ENCODE measurements at places on chromosomes 4 and X.
A peak's percentile ranks its signal among the peaks of the same experiment; 100 is the strongest.

- H3K4me3 ChIP-seq: no peak overlapping the region
- H3K27me3 ChIP-seq: no peaks in the 10 kb centered on the region
- peak; percentile 57 for DNase-seq
- no peak overlapping the region for H3K27ac ChIP-seq
- H3K4me1 ChIP-seq: peaks cover 12% of the 10 kb centered on the region
Measured at GRCh38 chrX:153779891-153780677, 757 bp upstream of the SRPK3 start.

DNA sequence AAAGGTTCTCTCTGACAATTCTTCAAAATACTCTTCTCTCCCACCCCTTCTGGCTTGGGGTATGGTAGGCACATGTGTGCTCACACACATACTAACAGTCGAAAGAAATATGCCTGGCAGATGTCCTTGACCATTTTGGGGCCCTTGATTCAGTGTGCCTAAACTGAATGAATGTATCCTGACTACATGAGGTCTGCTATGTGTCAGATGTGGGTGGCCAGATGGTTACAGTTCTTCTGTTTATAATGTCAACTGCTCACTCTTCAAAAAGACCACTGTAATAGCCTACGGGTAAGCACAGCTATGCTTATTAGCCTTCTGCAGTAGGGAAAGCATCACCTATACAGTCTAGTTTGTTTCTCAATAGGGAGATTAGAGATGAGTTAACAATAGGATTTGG, 63.7 kb upstream of the VEGFC start:
- H3K27ac ChIP-seq: no peak overlapping the region
- H3K4me1 ChIP-seq: no peaks in the 10 kb centered on the region
- no peaks in the 10 kb centered on the region for H3K27me3 ChIP-seq
- DNase-seq: no peak

- H3K27me3 ChIP-seq: no peaks in the 10 kb centered on the region
- H3K36me3 ChIP-seq: peaks cover 5% of the 10 kb centered on the region
- H3K4me3 ChIP-seq: no peak overlapping the region
Measured at GRCh38 chrX:2342281-2342688, 158.5 kb downstream of the DHRSX start.

DNA sequence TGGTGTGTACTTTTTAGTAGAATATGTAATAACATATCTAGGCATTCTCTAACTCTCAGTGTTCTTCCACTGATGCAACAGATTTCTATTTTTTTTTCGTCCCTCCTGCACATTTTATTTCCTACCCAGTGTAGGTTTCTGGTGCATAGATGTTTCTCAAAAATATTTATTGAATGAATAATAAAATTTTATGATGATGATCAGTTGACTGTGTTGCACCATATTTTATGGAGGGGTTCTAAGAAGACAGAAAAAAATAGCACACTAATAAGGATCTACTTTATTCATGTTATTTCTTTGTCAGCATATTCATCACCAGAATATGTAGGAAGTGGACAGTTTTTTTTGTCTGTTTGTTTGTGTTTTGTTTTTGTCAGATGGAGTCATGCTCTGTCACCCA, 2529.3 kb downstream of the ARAP2 start:
- no peaks in the 10 kb centered on the region for H3K27me3 ChIP-seq
- no peaks in the 10 kb centered on the region for H3K4me1 ChIP-seq
- H3K36me3 ChIP-seq: no peaks in the 10 kb centered on the region
- H3K4me3 ChIP-seq: no peak overlapping the region

- H3K36me3 ChIP-seq: no peaks in the 10 kb centered on the region
- H3K4me3 ChIP-seq: no peak overlapping the region
- DNase-seq: no peak
- H3K4me1 ChIP-seq: no peaks in the 10 kb centered on the region
Measured at GRCh38 chr4:126267689-126268088, 952.9 kb downstream of the FAT4 start.

DNA sequence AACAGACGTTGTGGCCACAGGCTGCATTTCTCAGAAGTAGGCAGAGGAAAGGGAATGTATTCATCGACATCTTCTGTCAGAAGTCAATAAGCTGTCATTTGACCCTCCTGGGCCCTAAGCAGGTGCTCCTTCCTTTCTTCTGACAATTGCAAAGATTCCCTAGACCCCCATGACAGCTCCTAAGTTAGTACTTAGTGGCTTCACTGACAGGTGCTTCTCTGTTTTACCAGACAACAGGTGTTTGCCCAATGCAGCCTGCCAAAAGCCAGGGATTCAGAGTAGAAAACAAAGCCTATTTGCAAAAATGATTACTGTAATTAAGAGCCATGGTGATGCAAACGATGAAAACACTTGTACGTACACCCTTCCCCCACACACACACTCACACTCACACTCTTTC, 7.5 kb upstream of the FGF5 start:
- no peaks in the 10 kb centered on the region for H3K36me3 ChIP-seq
- no peak overlapping the region for H3K27ac ChIP-seq
- peaks cover 9% of the 10 kb centered on the region for H3K27me3 ChIP-seq
- peaks cover 4% of the 10 kb centered on the region for H3K4me1 ChIP-seq

GRCh38 chrX:83535417-83536196, 27.5 kb downstream of the POU3F4 start:
- H3K27me3 ChIP-seq: peaks cover 2% of the 10 kb centered on the region
- H3K27ac ChIP-seq: no peak overlapping the region
- no peaks in the 10 kb centered on the region for H3K4me1 ChIP-seq
- no peaks in the 10 kb centered on the region for H3K36me3 ChIP-seq
- no peak for DNase-seq
- H3K4me3 ChIP-seq: peak overlapping the region; percentile 22

GRCh38 chrX:110008011-110008635, 5.2 kb downstream of the TMEM164 start:
- no peak overlapping the region for H3K27ac ChIP-seq
- H3K27me3 ChIP-seq: no peaks in the 10 kb centered on the region
- H3K36me3 ChIP-seq: no peaks in the 10 kb centered on the region
- H3K4me1 ChIP-seq: no peaks in the 10 kb centered on the region

- no peaks in the 10 kb centered on the region for H3K36me3 ChIP-seq
- DNase-seq: no peak
- no peak overlapping the region for H3K4me3 ChIP-seq
- no peak overlapping the region for H3K27ac ChIP-seq
Measured at GRCh38 chr4:150056569-150056968, 21.7 kb upstream of the DCLK2 start.

GRCh38 chr4:147683188-147683591, 773 bp downstream of the PRMT9 start:
- peak overlapping the region; percentile 84 for H3K4me3 ChIP-seq
- no peak overlapping the region for H3K27ac ChIP-seq
- DNase-seq: peak; percentile 52
- peaks cover 13% of the 10 kb centered on the region for H3K4me1 ChIP-seq
- H3K27me3 ChIP-seq: no peaks in the 10 kb centered on the region
- no peaks in the 10 kb centered on the region for H3K36me3 ChIP-seq

DNA sequence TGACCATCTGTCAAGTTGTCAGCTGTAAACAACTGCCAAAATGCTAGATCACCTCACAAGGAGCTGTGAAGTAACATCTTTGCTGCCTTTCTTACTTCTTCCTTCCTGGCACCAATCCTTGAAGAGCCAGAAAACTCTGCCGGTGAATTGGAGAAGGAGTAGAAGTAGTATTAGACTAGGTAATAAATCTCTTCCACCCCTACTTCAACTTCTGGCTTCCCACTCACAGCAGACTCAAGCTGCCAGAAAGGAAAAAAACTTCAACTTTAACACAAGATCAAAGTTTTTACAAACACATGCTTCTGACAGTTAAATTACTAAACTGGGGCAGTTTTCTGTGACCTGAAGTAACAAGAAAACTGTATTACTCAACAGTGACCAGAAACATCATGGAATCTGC, 164.7 kb upstream of the SLC7A11 start:
- no peak overlapping the region for H3K4me3 ChIP-seq
- H3K27me3 ChIP-seq: no peaks in the 10 kb centered on the region
- peaks cover 15% of the 10 kb centered on the region for H3K4me1 ChIP-seq
- peak; percentile 70 for DNase-seq
- no peak overlapping the region for H3K27ac ChIP-seq
- no peaks in the 10 kb centered on the region for H3K36me3 ChIP-seq

GRCh38 chr4:163280703-163281519, 51.5 kb downstream of the NPY1R start:
- H3K27ac ChIP-seq: no peak overlapping the region
- H3K27me3 ChIP-seq: no peaks in the 10 kb centered on the region
- no peaks in the 10 kb centered on the region for H3K4me1 ChIP-seq

- no peaks in the 10 kb centered on the region for H3K4me1 ChIP-seq
- no peaks in the 10 kb centered on the region for H3K36me3 ChIP-seq
- no peak for DNase-seq
- H3K4me3 ChIP-seq: no peak overlapping the region
- H3K27ac ChIP-seq: no peak overlapping the region
Measured at GRCh38 chr4:95249426-95250021, 299.2 kb downstream of the UNC5C start.

DNA sequence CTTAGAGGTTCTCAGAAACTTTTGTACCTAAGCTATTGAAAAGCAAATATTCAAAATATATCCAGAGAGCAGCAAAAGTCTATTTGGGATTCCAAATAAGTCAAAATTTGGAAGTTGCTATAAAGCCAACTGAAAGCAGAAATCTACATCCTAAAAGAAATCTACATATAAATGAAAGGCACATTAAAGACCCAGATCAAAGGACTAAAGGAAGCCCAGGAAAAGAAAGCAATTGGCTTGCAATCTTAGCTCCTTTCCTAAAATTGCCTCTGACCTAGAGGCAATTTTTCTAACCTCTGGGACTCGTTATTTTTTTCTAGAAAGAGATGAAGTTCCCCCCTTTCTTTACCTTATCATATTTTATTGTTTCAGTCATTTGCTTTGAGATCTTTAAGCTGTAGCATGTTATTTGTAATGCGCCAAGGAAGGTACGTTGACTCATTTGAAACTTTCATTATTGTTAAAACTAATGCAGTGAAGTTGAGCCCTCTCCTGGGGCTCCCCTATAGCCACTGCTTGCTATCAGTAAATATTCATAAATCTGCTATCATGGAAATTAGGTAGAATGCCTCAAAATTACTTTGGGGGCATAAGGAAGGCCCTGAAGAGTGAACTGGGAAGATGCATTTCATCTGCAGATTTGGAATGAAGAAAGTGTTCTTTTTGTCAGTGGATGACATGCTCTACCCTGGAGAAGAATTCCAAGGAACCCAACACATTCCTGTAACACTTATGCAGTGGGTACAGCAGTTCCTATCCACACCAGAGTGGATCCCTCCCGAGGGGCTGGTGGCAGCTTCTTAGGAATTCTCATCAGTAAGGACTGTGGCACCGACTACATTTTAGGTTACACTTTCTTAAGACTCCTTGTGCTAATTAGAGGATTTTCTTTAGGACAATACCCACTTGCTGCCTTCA, 177.8 kb upstream of the IGFBP7 start:
- no peaks in the 10 kb centered on the region for H3K4me1 ChIP-seq
- no peak overlapping the region for H3K4me3 ChIP-seq
- H3K27ac ChIP-seq: no peak overlapping the region
- peaks cover under 1% of the 10 kb centered on the region for H3K27me3 ChIP-seq
- H3K36me3 ChIP-seq: no peaks in the 10 kb centered on the region

DNA sequence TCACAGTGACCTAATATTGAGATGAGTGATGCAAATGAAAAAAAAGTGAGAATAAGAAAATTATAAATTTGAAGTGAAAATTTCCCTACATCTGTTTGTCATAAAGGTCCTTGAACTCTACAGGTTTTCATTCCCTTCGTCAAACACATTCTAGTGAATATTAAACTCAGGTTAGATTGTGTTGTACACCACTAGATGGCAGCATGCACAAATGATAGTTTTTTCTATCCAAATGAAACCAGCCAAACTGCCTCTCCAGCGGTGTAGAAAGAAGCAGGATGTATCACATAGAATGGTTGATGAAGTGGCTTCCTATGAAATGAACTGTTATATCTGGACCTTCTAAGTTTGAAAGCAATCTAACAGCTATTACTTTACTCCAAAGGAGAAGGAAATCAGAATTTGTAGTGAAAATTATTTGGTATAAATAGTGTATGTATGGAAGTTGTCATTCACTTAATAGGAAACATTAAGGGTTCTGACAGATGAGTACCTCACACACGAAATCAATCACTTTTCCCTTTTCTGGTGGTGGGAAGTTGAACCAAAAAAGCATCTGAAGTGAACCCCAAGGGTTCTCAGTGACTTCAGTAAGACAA, 382.7 kb downstream of the UNC5C start:
- no peak overlapping the region for H3K4me3 ChIP-seq
- peak; percentile 86 for DNase-seq
- no peaks in the 10 kb centered on the region for H3K27me3 ChIP-seq
- H3K36me3 ChIP-seq: no peaks in the 10 kb centered on the region

DNA sequence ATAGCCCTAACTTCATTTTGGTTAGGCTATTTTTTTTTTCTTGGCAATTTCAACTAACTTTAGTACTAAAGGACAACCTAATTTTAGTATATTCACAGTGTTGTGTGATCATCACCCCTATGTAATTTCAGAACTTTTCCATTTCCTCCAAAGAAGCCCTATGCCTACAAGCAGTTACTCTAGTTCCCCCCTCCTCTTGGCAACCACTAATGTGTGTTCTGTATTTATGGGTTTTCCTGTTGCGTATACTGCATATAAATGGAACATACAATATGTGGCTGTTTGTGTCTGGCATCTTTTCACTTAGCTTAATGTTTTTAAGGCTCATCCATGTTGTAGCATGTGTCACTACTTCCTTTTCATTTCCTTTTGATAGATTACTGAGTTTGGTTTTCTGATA, 57.6 kb downstream of the N4BP2 start:
- no peak overlapping the region for H3K27ac ChIP-seq
- no peak overlapping the region for H3K4me3 ChIP-seq
- peaks cover 27% of the 10 kb centered on the region for H3K36me3 ChIP-seq

DNA sequence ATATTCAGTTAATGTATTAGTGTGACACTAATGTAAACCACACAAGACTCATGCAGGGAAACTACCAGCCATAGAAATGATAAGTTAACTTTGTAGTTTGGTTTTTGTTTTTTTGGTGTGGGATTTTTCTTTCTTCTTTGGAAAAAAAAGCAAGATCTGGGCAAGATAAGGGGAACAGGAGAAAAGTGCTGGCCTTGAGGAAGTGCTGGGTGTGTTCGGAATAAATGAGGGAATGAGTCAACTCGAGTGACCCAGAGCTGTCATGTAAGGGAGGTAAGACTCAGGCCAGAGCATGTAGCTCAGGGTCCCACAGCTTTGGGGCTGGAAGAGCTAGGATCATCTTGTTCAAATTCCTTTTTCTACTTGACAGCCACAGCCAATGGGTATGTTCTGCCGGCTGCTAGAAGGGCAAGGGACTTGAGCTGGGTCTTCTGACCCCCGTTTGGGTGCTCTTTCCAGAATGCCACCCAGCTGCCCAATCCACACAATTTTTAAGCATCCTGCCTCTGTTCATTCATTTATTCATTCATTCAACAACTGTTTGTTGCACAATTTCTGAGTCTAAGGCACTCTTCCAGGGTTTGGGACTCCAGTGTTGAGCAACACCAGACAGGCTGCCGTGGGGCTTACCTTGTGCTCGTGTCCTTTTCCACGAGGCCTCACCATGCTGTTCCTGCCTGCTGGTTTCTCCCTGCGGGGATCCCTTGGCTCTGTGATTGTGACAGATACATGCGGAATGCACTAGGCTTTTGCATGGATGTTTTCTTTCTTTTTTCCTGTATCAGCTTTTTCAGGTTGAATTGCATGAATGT, 54.5 kb downstream of the CLDN34 start:
- no peaks in the 10 kb centered on the region for H3K36me3 ChIP-seq
- peaks cover 4% of the 10 kb centered on the region for H3K4me1 ChIP-seq
- no peak overlapping the region for H3K27ac ChIP-seq
- no peak for DNase-seq
- H3K27me3 ChIP-seq: no peaks in the 10 kb centered on the region
- no peak overlapping the region for H3K4me3 ChIP-seq

- no peak overlapping the region for H3K27ac ChIP-seq
- no peaks in the 10 kb centered on the region for H3K4me1 ChIP-seq
- DNase-seq: no peak
- H3K4me3 ChIP-seq: no peak overlapping the region
- H3K36me3 ChIP-seq: no peaks in the 10 kb centered on the region
Measured at GRCh38 chrX:24629701-24630100, 17.4 kb downstream of the PCYT1B start.
